ENCODE measurements at places on chromosomes 1 and 21.

GRCh38 chr1:37931102-37931360, 15.8 kb downstream of the INPP5B start:
- DNase-seq: no peak

GRCh38 chr1:166952002-166952746, 23.2 kb downstream of the ILDR2 start:
- DNase-seq: no peak

DNA sequence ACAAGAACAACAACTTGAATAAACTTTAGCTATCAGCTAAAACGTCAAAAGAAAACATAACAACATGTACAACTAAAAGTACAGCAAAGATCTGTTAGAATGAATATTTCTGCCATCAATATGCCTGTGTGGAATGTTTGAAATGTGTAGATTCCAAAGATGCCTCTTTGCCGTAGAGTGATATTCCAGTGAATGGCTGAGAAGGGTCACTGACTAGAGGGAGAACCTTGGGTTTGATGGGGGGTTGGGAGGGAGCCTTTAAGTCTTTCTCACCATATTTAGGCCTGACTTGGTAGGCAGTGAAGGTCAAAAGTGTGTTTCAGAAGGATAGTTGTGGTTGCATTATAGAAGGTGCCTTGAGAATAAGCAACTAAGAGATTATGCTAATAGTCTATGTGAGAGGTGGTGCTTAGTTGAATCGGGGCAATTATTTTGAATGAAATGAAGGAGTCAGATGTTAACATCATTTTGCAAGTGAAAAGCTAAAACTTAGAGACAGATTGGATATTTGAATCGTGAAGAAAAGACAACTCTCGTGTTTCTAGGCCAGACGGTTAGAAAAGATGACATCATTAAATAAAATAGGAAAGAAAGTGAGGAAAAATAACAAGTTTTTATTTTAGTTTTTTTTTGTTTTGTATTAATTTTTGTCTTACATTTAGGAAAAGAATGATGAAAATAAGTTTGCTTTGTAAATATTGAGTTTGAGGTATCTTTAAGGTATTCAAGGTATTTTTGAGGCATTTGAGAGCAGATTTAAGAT, 53.8 kb downstream of the PLA2G4A start:
- DNase-seq: no peak

DNA sequence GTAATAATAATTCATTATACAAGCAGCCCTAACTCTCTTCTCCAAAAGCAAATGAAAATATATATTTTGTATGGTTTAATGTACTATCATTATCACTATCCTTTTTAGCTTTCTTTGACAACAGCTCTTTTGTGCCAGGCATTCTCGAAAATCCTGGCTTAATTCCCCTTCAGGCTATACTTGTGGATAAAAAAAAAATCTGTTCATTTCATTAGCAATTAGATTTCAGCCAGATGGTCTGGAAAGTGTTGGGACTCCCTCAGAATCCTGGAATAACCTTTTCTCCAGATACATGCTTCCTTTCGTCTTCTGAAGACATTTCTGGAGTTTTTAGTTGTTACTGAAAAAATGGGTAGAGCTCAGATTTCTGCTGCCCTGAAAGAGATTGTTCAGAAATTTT, 83.4 kb upstream of the PLPPR4 start:
- DNase-seq: no peak

DNA sequence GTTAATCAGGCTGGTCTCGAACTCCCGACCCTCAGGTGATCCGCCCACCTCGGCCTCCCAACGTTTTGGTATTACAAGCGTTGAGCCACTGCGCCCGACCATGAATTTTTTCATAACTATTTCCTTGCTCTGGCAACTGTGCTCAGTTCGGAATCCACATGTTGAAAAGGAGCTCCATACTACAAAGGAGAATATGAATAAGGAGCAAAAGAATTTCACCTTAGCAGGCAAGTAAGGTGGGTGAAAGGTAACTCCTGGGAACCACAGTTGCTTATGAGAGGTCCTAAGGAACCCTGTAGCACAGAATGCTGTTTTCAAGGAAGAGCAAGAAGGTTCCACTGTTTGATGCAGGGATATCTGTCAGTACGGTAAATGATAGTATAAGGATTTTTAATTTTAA, 29.9 kb upstream of the NADK start:
- no peak for DNase-seq

- no peak for DNase-seq
Measured at GRCh38 chr1:51433972-51434510, 85.0 kb downstream of the EPS15 start.

DNA sequence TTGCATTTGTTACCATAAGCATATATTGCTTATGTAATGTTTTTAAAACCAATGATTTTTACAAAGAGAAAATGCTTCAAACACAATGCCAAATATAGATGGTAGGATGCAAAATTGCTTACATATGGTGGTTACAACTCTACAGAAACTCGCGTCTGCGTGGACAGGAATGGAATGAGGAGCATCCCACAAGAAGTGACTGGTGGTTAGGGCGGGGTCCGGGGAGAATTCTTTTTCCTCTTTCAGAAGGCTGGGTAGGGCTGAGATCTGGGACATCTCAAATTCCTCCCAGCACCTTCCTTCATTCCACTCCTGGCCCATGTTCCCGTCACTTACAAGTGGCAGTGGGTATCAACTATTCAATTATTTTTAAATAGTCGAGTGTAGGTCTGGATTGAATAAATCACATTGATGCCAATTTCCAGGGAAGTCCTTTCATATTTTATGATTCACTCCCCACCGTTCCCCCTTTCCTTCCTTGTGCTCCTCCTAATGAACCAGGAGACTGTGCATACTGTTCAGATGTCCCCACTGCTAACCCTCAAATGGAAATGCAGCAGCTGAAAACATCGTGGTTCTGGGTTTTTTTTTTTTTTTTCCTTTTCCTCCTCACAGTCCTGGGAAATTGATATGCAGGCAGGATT, 174.5 kb upstream of the POU3F1 start:
- DNase-seq: no peak

- DNase-seq: no peak
Measured at GRCh38 chr1:229046251-229046853, 224.6 kb upstream of the RAB4A start.

DNA sequence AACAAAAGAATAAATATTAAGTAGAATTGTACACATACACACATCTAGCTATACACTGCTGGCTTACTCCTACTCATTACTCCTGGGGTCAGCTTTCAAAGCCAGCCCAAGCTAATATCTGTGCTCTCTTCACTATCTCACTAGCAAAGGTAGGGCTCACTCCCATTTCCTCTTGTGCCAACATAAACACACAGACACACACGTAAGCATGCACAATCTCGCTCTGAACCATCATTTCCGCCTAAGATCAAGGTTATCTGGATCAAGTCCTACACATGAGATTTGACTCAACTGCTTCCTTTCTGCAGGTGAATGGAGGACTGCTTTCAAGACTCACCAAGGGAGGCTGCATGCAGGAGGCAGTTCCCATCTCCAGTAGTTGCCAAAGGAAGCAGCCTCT, 28.8 kb upstream of the MTMR11 start:
- no peak for DNase-seq

Measured in posterior cingulate gyrus (tissue), 11 donors.